ENCODE measurements at places on chromosomes 2 and 18.

DNA sequence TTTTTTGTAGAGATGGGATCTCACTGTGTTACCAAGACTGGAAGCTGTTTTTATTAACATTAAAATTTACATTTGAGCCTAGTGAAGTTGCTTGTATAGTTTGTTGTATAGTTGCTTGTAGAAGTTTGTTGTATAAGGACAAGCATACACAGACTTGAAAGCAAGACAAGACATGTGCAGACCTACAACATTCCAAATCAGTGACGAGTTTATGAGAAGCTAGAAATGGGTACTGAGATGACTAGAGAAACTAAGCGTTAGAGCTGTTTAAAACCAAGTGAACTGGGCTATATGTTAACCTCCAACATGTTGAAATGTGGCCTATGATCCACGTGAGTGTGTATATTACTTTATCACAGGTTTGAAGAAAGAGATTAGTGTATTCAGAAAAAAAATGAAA lies 39.1 kb downstream of the ABCB11 start:
- DNase-seq, result no peak

DNA sequence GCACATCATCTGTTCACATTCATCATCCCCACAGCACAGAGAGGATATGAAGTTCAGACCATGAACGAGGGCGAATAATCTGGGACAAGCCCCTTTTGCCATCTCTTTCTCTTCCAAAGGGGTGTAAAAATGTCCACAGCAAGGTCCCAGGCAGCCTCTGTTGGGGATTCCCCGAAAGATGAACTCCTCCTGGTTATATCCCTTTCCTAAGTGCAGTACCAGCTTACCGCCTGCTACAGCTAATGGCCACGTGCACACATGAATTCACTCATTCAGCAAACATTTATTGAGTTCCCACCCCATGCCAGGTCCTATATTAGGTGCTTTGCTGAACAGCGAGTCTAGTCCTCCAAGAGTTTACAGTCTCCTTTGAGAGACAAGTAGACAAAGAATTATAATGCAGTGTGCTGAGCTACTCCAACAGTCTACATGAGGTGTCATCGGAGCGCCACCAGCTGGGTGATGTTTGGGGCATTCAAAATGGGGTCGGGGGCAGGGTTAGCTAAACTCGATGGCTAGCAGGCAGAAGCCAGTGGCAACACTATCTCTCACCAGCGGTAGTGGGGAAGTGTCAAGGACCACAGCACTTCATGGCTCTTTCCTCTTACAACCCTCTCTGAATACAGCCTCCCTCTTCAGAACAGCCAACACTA lies 228.9 kb downstream of the TMEM163 start:
- no peak for DNase-seq

- DNase-seq, result no peak
These were observed 45.9 kb downstream of the PIKFYVE start for GRCh38 chr2:208311954-208312353.

- no peak for DNase-seq
These were observed 678.0 kb downstream of the EPHA4 start for GRCh38 chr2:220894069-220894468.

DNA sequence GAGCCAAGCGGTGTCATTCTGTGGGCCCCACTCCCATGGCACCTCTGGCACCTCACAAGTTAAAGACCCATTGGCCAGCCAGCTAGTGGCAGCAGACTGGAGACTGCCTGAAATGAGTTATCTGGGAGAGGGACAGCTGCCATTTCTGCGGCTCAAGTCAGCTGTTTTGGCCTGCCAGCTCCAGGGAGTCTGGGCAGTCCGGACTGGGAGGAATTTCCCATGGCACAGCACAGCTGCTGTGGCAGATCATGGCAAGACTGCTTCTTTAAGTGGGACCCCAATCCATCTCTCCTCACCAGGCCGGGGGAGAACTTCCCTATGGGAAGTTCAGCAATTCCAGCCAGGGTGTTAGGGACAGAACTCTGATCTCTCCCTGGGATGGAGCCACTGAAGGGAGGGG lies 2187.6 kb upstream of the CELF4 start:
- DNase-seq, result no peak

Measured in substantia nigra (tissue), 51 donors.